ENCODE measurements at places on chromosomes 5 and 9. TPM values are rescaled to one million over a fixed set of nuclear protein-coding genes. Genes with fewer than 3 reads are reported as not detected.

The BAAT gene
- total RNA-seq, result not detected

The RAD1 gene
- total RNA-seq, result 38.1 TPM

The SMIM33 gene
- not detected for total RNA-seq

- DNase-seq, result no peak
Observed at GRCh38 chr5:175418251-175418650, 25.7 kb downstream of the DRD1 start.

GRCh38 chr5:127870914-127871313, 167.7 kb downstream of the CCDC192 start:
- DNase-seq, result no peak
